Breast epithelium (tissue), 4 donors: ENCODE measurements at places on chromosomes 7 and 10. TPM values are rescaled to one million over a fixed set of nuclear protein-coding genes. Genes with fewer than 3 reads are reported as not detected.

DNA sequence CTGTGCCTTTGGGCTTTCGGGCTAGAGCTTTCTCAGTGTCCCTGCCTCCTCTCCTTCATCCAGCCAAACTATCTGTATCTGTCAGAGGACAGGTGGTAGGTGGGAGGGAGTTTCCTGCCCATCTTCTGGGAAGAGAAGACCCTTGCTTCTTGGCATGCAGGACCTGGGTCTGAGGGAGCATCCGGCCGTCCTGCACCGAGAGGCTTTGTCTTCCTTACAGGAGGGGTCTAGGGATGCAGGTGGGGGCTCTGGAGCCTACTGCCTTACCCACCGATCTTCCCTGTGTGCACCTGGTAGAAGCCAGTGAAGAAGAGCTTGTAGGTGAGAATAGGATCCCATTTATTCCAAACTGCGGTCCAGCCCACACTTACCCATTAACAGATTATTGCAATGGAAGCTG lies 5.8 kb upstream of the KLF6 start:
- H3K27me3 ChIP-seq, result no peaks in the 10 kb centered on the region
- no peaks in the 10 kb centered on the region for H3K36me3 ChIP-seq
- H3K27ac ChIP-seq, result no peak overlapping the region
- DNase-seq, result no peak
- no peaks in the 10 kb centered on the region for H3K4me1 ChIP-seq
- H3K4me3 ChIP-seq, result no peak overlapping the region

Gene IFIT1B
- total RNA-seq, result not detected

- no peak overlapping the region for H3K4me3 ChIP-seq
- no peaks in the 10 kb centered on the region for H3K36me3 ChIP-seq
These were observed 106.4 kb downstream of the AMPH start for GRCh38 chr7:38524786-38525185.

GRCh38 chr7:77315182-77315591 lies 101.0 kb downstream of the GSAP start:
- no peak overlapping the region for H3K4me3 ChIP-seq
- no peaks in the 10 kb centered on the region for H3K4me1 ChIP-seq
- no peaks in the 10 kb centered on the region for H3K27me3 ChIP-seq
- no peak overlapping the region for H3K27ac ChIP-seq
- no peaks in the 10 kb centered on the region for H3K36me3 ChIP-seq
- DNase-seq, result no peak

- no peak overlapping the region for H3K4me3 ChIP-seq
- no peaks in the 10 kb centered on the region for H3K4me1 ChIP-seq
- H3K27ac ChIP-seq, result no peak overlapping the region
- DNase-seq, result no peak
- no peaks in the 10 kb centered on the region for H3K27me3 ChIP-seq
These were observed 19.7 kb upstream of the SHH start for GRCh38 chr7:155831807-155832524.

DNA sequence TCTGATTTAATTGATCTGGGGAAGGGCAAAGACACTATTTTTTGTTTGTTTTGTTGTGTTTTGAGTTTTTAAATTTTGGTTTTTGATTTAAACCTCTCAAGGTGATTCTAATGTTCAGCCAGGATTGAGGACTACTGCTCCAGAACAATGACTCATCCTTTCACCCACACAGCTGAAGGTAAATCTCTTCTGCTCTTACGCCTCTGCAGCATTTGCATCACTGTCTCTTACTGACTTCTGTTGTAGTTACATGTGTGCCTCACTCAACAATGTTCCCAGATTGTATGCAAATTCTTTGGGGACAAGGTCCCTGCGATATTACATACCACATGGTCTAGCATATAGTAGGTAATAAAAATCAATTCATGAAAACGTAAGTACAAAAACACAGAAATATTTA lies 467.5 kb upstream of the LRRN3 start:
- no peaks in the 10 kb centered on the region for H3K27me3 ChIP-seq
- H3K27ac ChIP-seq, result no peak overlapping the region
- no peak for DNase-seq
- H3K4me1 ChIP-seq, result no peaks in the 10 kb centered on the region
- H3K4me3 ChIP-seq, result no peak overlapping the region

GRCh38 chr7:139695588-139695987 lies 82.2 kb downstream of the HIPK2 start:
- H3K27me3 ChIP-seq, result no peaks in the 10 kb centered on the region
- no peaks in the 10 kb centered on the region for H3K36me3 ChIP-seq
- peaks cover 4% of the 10 kb centered on the region for H3K4me1 ChIP-seq
- no peak for DNase-seq
- no peak overlapping the region for H3K27ac ChIP-seq
- no peak overlapping the region for H3K4me3 ChIP-seq

Gene COL13A1
- total RNA-seq, result 0.80 TPM

DNA sequence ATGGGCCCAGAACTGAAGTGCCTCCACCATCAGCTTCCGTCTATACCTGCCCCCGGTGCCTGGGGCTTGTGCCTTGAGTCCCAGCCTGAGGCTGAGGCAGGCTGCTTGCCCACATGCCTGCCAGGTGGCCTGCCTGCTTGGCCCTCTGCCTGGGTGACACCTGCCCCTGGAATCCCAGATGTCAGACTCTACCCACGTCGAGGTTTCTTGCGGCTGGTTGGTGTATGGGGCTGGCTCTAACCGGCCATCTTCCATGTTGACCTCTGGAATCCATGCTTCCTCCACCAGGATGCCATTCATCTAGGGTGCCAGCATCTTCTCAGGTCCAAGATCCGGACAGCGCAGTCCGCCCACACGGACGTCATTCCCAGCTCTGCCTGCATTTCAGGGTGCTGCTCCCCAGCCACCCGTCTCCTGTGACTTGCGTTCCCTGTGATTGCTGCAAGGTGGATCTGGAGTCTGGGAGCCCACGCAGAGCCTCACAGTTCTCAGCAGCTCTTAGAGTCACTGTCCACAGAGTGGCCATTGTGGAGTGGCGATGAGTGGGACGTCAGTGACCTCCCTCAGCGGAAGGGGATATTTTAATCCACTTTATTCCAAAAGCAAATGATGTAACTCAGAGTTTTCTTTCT lies 298.1 kb downstream of the TCERG1L start:
- H3K27ac ChIP-seq, result no peak overlapping the region
- no peak overlapping the region for H3K4me3 ChIP-seq
- no peak for DNase-seq
- H3K27me3 ChIP-seq, result no peaks in the 10 kb centered on the region
- no peaks in the 10 kb centered on the region for H3K4me1 ChIP-seq
- no peaks in the 10 kb centered on the region for H3K36me3 ChIP-seq

DNA sequence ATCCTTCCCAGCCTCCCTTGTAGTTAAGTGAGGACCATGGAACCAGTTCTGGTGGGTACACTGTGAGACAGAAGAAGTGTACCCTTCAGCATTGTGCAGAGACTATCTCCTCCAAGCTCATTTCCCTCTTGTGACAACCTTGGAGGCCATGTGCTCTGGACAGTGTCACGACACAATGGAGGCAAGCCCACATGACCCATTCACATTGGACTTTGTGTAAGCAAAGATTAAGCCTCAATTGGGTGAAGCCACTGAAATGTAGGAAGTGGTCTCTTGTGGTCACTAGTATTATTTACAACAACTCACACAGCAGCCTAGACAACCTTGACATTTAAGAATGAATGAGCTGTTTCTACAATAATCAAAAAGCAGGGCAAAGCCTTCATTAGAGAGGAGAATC lies 124.2 kb downstream of the INHBA start:
- H3K4me3 ChIP-seq, result no peak overlapping the region
- DNase-seq, result no peak
- no peak overlapping the region for H3K27ac ChIP-seq
- no peaks in the 10 kb centered on the region for H3K27me3 ChIP-seq
- no peaks in the 10 kb centered on the region for H3K4me1 ChIP-seq
- no peaks in the 10 kb centered on the region for H3K36me3 ChIP-seq

DNA sequence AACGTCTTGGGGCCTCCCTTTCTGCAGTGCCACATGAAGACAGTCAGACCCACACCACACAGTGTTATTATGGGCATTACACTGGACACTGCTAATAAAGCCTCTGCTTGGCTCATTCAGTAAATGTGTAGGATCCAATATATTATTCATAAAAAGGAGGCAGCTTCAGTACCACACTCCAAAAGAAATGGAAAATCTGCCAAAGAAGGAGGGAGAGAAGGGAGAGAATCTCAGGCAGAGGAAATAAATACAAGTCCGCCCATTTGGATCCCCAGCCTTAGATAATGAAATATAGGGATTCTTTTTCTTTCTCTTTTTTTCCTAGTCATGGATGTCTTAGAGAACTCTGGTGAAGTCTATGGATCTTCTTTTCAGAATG lies 162.2 kb downstream of the ELMO1 start:
- no peaks in the 10 kb centered on the region for H3K27me3 ChIP-seq
- no peak overlapping the region for H3K27ac ChIP-seq
- H3K4me1 ChIP-seq, result no peaks in the 10 kb centered on the region
- no peak overlapping the region for H3K4me3 ChIP-seq
